ENCODE measurements at places on chromosomes 3 and 15.

GRCh38 chr3:23751212-23751723 is 54.5 kb upstream of the UBE2E1 start:
- ATAC-seq: peak; percentile 84

- ATAC-seq: peak; percentile 38
Observed at GRCh38 chr3:177150218-177150916, 46.9 kb downstream of the TBL1XR1 start.

DNA sequence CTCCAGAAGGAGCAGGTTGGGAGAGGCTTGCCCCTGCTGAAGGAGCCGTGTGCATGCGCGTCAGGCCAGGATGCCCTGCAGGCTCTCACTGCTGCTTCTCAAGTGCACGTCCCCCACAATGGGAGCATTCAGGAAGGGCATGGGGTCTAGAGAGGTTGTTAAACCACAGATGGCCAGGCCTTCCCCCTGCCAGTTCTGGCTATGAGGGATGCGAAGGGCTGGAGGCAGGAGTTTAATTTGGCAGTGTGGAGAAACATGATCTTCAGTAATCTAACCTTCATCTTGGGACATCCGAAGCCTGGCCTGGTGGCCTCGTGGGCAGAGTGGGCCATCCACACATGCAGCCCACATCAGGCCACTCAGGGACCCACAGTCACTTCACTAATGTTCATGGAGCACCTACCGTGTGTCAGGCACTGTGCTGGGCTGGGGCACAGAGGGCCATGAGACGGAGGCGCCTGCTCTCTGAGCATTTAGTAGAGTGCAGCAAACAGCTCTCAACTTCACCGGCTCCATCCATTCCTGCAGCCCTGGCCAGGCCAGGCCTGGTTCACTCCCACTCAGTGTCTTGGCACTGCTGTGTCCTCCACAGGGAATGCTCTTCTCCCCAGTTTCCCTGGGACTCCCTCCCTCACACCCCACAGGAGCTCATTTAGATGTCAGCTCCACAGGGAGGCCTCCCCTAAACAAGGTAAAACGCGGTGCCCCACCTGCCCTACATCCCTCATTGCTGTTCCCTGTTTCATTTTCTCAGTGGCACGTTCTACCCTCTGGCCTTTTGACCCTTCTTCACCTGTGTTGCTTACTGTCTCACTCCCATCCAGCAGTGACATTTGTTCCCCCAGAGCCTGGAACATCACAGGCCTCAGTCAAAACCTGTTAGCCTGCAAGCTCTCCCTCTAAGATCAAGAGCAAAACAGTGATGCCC is 4.0 kb downstream of the CFAP100 start:
- no peak for ATAC-seq

DNA sequence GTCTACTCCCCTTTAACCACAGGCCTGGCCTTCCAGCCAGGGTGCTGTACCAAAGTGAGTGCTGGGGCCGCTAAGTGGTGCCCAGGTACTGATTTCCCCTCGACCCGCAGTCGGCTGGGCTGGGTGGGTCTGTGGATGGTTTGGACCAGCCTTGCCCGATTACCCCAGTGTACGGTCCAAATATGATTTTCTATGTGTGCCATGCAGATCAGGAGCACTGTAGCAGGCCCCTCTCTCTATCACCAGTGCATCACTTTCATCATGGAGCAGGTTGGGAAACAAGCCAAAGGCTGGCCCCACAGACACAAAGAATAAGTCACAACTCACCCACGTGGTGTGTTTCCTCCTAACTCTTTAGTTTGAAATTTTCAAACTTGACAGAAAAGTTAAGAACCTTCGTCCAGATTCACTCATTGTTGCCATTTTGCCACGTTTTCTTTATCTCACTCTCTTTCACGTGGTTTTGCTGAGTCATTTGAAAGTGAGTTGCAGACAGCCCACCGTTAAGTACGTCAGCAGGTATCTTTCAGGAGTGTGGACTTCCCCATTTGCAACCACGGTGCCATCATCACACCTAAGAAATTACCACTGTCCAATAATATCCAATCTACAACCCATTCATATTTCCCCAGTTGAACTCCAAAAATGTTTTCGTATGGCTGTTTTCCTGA is 37.0 kb downstream of the ZNF710 start:
- ATAC-seq: no peak

- peak; percentile 70 for ATAC-seq
Observed at GRCh38 chr3:124886168-124887056, 753 bp downstream of the ITGB5 start.

- peak; percentile 94 for ATAC-seq
Observed at GRCh38 chr15:32861761-32862160, 144.0 kb downstream of the GREM1 start.

All from motor neuron (in vitro differentiated cells).